ENCODE measurements at places on chromosomes 11 and 22.

GRCh38 chr22:28810821-28811491 lies 10.6 kb upstream of the XBP1 start:
- DNase-seq: no peak

- no peak for DNase-seq
Measured at GRCh38 chr22:19527861-19528417, 3.7 kb upstream of the CLDN5 start.

DNA sequence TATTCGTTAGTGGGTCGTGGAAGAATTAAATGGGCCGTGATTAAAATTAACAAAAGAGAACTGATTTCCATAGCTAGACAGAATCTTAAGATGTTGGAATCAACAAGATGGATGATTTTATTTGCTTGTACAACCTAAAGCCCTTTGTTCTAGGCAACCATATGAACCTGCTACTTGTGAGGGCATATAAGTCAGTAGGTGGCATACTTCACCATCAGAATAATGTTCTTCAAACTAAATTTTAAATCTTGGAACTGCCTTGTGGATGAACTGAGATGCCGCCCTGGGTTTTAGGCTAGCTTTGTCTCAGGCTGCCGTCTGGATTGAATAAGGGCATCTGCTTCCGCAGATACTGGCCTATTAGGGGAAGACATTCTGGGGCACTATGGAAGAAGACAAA lies 40.9 kb downstream of the CSRP3 start:
- DNase-seq: no peak

DNA sequence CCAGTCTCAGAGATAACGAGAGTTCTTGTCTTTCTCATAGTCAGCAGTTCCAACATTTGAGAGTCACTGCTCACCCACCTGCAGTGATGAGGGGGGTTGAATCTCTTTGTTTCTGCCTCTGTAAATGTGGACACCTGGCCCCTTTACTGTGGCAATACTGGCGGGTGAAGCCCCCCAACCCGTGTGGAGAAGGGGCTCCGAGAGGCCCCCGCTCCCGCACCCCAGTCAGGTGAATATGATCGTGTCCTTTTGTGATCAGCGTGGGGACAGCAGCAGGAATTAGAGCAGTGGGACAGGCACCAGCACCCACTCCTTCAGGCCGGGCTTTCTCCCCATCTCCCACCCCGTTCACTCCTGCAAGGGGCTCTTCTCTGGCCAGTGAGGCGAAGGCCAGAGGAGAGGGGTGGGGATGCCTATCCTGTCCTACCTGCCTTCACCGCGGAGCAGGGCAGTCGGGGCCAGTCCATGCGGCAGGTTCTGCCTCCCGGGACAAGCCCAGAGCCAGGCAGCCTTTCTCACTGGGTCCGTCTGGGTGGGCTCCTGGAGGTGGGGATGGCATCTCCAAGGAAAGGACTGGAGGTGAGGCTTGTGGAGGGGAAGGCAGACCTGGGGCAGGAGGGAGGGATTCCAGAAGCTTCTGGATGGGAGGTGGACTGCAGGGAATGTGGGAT lies 12.7 kb upstream of the CELSR1 start:
- DNase-seq: no peak

DNA sequence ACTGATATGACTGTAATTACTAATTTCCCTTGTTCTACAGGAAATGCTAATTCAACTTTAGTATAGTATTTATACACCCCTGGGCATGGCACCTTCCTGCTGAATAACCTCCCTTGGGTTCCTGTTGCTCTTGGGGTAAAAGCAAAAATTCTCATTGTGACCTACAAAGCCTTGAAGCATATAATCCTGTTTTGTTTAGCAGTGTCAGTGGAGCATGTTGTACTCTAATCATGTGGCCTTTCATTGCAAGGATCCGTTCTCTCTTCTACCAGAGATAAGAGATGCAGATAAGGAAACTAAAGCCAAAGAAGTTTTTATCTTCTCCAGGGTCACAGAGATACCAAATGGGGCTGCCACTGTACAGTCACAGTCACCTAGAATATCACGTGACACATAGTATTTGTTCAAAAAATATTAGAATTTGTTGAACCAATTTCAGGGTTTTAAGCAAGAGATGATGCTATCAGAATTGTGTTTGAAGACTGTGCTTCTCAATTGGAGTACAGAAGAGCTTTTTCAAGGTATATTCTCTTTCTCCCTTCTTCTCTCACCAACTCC lies 25.1 kb downstream of the CSRP3 start:
- DNase-seq: no peak

- DNase-seq: no peak
Measured at GRCh38 chr11:119742263-119742861, 13.4 kb upstream of the NECTIN1 start.

- no peak for DNase-seq
Measured at GRCh38 chr11:18615628-18616392, 16.2 kb downstream of the MISFA start.

DNA sequence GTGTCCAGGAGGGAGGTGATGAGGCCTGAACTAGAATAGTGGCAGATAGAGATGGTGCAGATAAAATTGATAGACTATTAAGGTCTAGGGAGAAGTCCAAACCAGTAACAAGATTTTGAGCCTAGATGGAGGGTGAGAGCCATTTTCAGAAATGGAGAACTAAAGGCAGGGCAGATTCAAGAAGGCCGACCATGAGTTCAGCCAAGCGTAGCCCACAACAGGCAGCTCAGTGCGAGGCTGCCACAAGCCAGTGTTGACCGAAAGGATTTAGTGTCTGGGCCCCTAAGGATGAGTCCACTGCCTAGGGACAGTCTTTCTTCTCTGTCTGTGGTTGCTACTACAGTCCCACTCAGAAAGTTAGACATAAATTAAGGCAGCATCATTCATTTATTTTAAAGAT lies 51.7 kb downstream of the PPP2R1B start:
- no peak for DNase-seq

DNA sequence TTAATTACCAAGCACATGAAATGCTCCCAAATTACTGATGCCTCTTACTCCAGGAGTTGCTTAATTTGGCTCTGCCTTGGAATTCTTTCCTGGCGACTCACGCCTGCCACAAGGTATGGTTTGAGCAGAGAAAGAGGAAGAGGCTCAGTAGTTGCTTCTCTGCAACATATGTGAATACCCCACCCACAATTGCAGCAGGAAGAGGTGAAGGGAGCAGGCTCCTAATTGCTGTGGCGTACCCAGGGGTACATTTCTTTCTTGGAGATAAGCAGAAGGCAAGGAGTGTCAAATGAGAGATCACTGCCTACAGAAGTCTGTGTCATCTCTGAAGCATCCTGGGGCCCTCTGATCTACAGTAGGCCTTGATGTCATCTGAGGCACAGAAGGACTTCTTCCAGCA lies 10.6 kb upstream of the NNMT start:
- DNase-seq: no peak
